ENCODE measurements at places on chromosomes 16 and 17.

DNA sequence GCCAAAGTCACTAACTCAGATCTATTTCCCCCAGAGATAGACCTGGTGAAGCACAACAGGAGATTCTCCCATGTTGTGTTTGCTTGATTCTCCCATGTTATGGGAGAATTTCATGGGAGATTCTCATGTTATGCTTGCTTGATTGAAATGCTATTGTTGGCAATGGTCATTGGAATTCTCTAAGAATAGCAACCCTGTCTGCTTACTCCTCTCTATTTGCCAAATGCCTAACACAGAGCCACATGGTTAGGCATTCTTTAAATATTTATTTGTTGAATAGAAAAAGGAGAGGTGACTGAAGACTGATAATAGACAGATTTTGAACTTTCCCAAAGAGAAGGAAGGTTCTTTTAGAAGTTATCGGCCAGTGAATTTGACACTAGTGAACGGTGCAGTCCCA, 111.5 kb upstream of the MPHOSPH6 start:
- no peak for DNase-seq

DNA sequence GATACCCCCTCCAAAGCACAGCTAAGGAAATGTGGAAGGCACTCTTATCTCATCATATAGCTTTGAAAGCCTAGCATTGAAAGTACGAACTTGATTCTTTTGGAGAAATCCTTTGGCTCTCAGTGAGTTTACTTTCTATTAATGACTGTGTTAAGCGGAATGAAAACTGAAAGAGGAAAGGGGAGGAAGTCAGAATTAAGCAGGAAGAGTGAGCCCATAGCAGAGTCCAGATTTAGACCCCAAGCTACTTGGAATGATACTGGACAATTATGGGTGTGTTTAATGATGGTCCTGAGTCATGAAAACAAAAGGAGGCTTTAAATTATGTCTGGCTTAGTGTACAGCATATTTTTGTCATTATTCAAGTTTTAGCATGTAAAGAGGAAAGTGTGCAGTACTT, 42.2 kb downstream of the TENT4B start:
- DNase-seq = no peak

GRCh38 chr17:45332989-45333701, 16.3 kb upstream of the MAP3K14 start:
- DNase-seq = no peak

GRCh38 chr17:82930043-82930923, 90.5 kb upstream of the ZNF750 start:
- no peak for DNase-seq

DNA sequence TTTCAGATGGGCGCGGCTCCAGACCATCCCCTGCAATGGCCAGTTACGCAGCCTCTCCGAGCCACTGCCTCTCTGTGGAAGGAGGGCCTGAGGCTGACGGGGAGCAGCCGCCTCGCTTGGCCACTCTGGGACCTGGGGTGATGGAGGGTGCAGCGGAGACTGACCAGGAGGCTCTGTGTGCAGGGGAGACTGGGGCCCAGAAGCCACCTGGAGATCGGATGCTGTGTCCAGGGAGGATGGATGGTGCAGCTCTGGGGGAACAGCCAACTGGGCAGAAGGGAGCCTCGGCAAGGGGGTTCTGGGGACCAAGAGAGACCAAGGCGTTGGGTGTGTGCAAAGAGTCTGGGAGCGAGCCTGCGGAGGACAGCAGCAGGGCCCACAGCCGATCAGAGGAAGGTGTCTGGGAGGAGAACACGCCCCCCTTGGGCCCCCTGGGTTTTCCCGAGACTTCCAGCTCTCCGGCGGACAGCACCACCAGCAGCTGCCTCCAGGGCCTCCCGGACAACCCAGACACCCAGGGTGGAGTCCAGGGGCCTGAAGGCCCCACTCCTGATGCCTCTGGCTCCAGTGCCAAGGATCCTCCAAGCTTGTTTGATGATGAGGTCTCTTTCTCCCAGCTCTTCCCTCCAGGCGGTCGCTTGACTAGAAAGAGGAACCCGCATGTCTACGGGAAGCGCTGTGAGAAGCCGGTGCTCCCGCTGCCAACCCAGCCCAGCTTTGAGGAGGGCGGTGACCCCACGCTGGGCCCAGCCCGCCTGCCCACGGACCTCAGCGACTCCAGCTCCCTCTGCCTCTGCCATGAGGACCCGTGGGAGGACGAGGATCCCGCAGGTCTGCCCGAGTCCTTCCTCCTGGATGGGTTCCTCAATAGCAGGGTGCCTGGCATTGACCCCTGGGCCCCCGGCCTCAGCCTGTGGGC, 17.4 kb upstream of the ZFPM1 start:
- DNase-seq = no peak

- DNase-seq = no peak
These were observed 12.7 kb downstream of the HIC1 start for GRCh38 chr17:2067608-2068024.

DNA sequence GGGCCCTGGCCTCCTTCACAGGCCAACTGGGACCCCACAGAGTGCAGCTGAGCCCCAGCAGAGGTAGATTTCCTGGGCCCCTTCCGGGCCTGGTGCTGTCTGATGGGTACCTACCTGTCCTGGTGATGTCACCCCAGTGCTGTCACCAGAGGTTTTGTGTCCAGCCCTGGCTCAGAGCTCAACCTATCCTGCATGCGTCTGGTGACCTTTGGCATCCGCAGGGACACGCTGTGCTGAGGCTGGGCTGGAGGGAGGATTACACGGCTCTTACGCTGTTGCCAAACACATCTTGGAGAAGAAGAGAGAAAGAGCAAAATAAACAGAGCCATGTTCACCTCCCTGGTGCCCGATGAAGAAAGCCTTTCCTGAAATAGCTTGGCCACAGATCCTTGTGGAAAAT, 70.6 kb upstream of the MED9 start:
- no peak for DNase-seq

DNA sequence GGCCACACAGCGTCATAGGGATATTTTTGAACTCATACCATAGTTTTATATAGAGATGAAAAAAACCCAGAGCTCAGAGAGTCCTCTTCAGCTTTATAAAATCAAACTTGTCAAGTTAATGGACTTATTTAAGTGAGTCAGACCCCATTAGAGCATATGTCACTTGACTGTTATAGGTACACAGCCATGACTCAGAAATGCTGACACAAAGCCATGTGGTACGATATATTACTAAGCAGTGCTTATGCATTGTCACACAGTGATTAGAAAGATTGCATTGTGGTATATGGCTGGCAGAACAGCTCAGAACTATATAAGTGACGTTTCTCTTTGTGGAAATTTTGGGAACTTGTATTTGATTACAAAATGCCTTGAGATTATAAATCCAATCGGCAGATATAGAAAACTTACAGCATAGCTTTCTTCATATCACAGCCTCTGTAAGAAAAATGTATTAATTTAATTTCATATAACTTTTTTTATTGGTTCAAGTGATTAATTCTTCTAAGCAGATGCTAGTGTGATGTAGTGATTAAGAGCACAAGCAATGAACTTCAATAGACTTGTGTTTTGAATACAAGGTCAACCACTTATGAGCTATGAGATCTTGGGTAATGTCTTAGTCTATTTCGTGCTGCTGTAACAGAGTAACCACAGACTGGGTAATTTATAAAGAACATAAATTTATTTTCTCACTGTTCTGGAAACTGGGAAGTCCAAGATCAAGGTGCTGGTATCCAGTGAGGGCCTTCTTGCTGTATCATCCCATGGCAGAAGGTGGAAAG, 25.8 kb upstream of the GINS3 start:
- no peak for DNase-seq

DNA sequence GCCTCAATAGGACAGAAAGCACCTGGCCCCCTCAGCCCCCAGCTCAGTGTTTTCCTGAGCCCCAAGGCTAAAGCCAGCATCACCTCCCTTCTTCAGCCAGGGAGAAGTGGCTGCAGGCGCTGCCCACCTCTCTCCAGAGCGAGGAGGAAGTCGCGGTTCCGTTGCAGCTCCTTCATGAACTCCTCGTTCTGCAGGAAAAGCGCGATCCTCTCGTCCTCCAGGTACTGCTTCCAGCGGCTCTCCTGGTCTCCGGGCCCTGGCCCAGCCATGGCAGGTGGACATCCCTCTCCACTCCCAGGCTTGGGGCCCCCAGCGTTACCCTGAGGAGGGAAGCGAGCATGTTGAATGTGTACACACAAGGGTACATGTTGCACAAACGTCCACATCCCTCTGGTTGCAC, 22.7 kb upstream of the MRPS23 start:
- no peak for DNase-seq

DNA sequence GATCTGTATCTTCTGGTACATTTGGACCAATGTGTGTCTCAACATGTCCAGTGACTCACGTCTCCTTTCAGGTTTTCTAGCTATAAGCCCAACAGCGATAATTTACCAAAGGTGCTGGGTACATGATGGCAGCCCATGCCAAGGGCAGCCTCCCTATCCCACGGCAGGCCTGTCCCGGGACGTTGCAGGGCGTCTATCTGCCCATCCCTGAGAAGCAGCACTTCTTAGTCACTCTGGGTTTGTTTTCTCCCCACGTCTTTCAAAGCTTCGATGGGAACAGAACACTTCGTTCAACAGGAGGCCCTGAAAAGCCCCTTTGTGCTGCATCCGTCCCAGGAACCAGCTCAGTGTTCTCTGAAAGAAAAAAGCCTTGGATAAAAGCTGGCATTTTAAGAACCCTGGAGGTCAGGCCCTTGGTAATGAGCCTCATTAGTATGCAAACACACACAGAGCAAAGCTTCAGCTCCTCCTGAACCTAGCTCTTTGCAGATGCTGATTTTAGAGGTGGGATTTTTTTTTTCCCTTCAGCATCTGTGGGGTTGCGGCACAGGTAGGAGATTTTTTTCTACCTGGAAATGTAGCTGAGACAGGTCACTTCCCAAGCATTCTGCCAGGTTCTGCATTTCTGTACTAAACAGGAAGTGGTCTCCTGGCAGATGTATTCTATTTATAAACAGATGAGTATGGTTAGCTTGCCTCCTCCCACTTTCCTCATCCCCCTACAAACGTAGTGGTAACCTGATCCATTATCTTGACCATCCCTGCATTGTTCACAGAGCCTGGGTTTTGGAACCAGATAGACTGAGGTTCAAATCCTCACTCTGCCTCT, 17.5 kb upstream of the MT4 start:
- DNase-seq = no peak

GRCh38 chr17:64938925-64939474, 19.7 kb upstream of the LRRC37A3 start:
- no peak for DNase-seq

DNA sequence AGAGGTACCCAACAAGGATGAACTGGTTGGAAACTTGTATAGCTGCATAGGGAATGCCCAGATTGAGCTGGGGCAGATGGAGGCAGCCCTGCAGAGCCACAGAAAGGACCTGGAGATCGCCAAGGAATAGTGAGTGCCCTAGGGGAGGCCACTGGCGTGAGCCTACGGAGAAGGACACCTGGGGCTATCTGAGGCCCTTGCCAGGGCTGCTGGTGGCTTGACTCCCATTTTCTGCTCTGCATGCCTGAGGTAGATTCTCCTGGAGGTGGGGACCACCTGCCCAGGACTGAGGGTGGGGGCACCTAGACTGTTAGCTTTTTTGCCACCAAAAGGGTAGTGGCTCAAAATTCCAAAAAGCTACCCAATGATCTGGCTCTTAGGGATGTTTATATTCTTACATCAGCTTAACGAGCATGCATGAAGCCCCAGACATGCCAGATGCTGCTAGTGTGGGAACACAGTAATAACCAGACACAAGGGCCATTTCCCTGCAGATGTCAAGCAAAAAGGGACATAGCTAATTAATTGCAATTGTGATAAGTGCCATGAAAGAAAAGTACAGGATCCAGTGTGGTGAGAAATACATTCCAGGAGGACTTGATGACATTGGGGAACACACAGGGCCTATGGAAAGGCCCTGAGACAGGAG, 8.8 kb downstream of the ODAD4 start:
- no peak for DNase-seq

DNA sequence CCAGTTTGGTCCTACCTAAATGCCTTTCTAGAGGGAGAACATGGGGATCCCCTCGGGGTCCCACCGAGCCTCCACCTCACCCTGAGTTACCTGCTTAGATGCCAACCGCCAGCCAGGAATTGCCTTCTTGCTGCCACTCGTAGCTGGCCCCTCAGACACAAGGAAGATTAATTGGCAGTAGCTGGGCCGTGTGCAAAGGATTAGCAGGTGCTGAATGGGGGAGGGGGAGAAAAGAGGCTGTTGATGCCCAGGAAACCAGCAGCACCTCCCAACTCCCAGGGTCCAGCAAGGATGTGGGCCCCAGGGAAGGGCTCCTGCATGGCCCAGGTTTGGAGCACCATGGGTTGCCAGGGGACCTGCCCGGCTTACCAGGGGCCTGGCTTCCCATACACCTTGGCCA, at the start of gene CNGB1:
Gene CNGB1, minus strand, starts transcription at position 159 of the 400 bp plus-strand sequence. CDS start 3,842 bp downstream, outside the sequence.
- DNase-seq = no peak

DNA sequence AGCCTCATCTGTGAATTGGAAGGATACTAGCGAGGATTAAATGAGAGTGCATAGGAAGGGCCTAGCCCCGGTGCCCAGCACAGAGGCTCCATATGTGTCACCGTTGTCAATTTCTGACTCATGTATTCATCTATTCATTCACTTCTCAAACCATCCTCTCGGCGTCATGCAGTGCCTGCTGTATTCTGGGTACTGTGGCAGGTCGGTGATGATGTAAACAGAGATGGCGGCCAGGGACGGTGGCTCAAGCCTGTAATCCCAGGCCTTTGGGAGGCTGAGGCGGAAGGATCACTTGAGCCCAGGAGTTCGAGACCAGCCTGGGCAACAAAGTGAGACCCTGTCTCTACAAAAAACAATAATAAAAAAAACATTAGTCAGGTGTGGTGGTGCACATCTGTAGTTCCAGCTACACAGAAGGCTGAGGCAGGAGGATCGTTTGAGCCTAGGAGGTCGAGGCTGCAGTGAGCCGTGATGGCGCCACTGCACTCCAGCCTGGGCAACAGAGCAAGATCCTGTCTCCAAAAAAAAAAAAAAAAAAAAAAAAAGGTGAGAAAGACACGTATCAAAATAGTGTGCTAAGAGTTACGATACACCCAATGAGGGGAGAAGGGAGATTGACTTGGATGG, 4.3 kb upstream of the PPP1R1B start:
- no peak for DNase-seq

DNA sequence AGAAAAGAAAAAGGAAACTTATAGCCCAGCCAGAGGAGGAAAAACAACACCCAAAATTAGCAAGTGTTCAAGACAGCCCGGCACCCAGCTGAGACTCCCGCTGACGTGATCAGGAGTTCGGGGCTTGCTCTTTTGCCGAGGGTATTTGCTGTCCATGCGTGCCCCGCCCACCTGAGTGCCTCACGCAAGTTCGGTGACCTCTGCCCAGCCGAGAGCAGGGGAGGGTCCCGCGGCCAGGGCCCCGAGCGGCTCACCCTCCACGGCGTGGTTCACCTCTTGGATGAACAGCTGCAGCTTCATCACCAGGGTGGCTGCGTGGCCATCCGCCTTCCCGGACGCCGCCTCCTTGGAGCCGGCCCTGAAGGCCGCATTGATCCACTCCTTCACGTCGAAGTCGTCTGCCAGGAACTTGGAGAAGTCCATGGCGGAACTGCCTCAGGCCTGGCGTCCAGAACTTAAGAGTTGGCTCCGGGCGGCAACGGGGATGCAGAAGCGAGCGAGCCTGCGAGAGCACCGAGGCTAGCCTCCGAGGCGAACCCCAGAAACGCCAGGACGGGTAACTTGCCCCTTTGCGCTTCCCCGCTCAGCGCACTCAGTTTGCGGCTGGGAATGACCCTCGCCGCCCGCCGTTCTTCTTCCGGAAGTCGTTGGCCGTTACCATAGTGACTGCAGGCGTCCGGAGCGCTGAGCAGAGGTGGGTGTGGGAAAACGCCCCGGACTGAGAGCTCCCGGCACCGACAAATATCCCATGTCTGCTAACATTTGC, at the start of gene COG7:
Gene COG7, minus strand, starts transcription at position 618 of the 766 bp plus-strand sequence. Its CDS starts 195 bp downstream, at position 423.
- DNase-seq = no peak

Measured in NCI-H1436 treated with DMSO at 0.1 percent for 48 hours (cell line).